ENCODE measurements at places on chromosomes 3 and 15.

DNA sequence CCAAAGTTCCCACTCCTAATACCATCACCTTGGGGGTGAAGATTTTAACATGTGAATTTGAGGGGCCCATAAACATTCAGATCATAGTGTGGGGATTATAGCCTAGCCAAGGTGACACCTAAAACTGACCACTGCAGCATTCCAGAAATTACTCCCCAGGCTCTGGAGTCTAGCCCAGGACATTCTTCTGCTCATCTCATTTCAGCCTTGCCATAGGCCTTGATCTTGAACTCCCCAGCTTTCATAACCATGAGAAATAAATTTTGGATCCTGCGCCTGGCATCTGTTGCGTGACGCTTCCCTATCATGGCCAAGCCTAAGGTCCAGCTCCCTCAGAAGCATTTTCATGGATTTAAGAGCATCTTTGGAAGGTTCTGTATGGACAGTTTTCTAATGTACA, 502.9 kb upstream of the THBS1 start:
- no peak for DNase-seq

- DNase-seq = no peak
Observed at GRCh38 chr3:175443682-175444081, 584.5 kb downstream of the NAALADL2 start.

DNA sequence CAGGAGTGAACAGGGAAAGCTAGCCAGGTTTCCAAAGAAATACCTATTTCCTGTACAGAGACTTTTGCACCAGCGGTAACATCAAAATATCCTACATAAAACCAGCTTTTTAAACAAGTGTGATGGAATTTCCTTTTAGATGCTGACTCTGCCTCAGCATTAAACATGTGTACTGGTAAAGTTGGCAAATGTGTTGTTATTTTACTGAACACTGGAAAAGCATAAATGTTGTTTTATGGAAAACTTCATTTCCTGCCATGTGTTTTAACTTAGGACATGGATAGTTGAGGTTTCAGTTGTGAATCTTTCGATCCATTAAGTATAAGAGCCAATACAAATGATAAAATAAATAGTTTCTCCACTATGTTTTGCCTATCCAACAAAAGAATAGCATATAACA, 15.7 kb downstream of the OXNAD1 start:
- no peak for DNase-seq

DNA sequence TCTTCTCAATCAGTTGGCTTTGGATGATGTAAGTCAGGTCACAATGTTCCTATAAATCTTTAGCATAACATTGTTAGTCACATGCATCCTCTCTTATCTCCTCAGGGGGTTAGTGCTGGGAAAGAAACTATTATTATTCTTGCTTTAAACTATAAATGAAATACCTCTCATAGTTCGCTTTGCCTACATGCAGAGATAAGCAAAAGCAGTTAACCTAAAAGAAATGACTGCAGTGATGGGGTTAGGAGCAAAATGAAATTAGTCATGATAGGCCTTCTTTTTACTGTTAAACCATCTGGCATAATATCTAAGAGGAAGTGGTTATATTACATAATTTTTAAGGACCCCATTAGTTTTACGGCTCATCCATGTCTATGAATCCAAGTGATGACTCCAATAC, 91.7 kb upstream of the IGSF10 start:
- DNase-seq = no peak

DNA sequence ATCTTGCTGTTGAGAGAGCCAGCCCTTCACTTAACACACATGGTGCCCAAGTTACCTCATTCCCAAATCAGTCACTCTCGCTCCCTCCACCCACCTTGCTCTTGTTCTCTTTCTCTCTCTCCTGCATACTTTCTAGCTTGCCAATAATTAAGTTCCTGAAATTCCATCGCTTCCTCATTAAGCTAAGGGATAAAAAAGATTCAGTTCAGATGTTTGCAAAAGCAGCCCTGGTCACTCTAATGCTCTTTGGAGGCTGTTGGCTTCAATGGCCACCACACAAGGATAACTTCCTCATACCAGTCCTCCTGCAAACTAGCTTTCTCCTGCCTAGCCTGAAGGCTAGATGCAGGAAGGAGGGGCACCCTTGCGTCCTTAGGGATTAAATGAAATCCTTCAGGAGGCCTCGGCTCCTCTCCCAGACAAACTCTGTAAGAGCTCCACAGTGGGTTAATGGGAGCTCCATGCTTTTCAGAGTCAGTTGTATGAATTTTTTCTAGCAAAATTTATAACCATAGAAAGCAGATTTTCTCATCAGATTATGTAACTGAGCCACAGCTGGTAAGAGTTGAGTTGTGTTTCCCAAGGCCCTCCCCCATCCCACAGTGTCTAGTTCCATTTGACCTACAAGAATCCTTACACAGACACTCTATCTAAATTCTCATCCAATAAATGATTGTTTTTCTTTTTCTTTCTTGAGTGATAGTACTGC, 176.6 kb upstream of the TRIM42 start:
- no peak for DNase-seq
